ENCODE measurements at places on chromosomes 7 and 10.

GRCh38 chr7:156127166-156128134, 315.2 kb upstream of the SHH start:
- DNase-seq: no peak

DNA sequence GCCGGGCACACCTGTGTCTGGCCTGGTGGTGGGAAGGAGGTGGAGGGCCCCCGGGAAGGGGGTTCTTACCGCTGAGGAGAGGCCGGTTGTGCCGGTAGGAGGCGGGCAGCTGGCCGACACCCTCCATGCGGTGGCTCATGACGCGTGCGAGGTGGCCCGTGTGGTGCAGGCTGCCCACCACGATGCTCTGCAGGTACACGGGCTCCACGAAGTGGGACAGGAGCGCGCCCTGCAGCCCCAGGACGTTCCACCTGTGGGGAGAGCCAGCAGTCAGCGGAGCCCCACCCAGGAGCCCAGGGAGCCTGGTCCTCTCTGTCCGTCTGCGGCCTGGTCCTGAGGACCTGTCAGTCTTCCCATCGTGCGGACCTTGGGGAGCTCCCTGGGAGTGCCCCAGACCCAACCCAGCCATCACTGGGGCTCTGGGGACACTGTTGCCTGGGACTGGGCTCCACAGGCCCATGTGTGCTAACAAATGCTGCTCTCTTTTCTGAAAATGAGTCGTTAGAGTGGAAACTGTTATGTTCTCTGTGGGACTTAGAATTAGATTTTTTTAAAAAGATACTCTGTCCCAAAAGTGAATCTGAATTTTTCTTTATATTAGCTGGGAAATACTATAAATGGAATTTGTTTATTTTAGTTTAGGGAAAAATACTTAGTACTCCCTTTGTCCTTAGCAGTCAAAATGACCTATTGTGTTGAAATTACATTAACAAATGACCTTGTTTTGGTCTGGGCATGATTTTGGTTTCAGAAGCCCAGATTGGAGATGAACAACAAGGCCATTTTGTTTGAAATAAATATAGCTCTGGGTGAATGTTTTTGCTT, 143.9 kb downstream of the WDR37 start:
- DNase-seq: no peak

DNA sequence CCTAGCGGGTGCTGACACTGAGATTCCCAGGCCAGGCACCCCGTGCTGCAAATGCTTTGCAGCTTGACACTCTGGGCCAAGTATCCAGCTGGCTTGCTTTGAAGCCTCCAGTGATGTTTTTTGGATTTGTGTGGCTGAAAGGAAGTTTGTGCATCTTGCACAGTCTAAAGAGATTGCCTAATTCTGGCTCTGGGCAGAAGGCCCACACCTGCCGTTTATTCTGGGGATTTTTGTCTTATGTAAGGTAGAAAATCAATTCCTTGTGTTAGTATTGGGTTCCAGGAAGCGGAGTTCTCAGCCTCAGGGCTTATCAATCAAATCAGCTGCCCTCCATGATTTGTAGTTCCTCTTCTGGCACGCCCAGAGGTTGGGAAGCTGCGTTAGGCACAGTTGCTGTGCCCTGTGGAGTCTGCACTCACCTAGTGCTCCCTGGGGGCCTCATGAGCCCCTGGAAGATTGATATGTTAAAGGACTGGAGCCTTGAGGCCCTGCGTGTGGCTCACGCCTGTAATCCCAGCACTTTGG, 8.4 kb upstream of the PURB start:
- DNase-seq: no peak

DNA sequence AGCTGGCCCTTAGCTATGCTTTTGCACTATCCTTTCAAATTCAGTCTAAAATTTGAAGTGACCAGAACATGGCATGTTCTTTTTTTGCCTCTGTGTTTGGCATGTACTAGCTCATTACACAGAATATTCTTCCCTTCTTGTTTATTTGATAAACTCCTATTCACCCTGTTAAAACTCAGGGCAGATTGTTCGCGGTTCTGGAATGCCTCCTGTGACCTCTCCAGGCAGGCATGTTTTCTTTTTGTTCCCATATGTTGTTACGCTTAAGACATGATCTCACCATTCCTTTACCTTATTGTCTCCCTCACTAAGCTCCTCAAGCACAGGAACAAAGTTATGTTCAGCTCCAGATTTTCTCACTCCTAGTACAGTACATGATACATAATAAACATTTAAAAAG, 181.7 kb downstream of the CCSER2 start:
- no peak for DNase-seq

GRCh38 chr7:95927756-95928155, 155.4 kb downstream of the DYNC1I1 start:
- peak; percentile 47 for DNase-seq

- no peak for DNase-seq
Observed at GRCh38 chr10:132406181-132406580, 9.2 kb downstream of the PWWP2B start.

- DNase-seq: no peak
Observed at GRCh38 chr7:2729893-2730716, 42.1 kb downstream of the AMZ1 start.

Measured in common myeloid progenitor, CD34-positive (primary cell).